ENCODE measurements at places on chromosomes 12 and 14.

- DNase-seq = no peak
Observed at GRCh38 chr14:61264651-61265050, 16.5 kb downstream of the TMEM30B start.

GRCh38 chr12:53593707-53594106, 32.5 kb downstream of the ATF7 start:
- DNase-seq = no peak

- no peak for DNase-seq
Observed at GRCh38 chr14:68199554-68200151, 380.1 kb downstream of the RAD51B start.

DNA sequence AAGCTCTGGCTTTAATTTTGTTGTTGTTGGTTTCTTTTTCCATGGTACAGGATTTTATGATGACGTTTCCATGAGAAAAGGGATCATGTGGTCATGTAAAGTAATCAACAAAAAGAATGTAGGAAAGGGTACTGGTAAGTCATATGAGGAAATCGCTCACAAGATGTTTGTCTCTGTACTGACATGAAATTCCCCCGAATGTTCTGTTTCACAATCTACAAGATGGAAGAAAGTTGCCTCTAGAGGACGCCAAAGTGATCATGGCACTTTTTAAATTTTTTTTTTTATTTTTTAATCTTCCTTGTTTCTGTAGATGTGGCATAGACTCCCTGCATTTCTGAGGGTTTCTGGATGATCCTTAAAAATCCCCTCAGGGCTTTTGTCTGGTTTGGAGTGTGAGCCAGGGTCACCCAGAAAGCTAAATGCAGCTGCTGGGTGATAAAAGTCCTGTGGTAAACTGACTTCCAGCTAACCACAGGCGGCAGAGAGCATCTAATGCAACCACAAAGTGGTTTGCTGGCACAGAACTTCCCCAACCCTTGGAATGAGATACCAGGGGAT, 393.5 kb downstream of the CCDC91 start:
- no peak for DNase-seq

DNA sequence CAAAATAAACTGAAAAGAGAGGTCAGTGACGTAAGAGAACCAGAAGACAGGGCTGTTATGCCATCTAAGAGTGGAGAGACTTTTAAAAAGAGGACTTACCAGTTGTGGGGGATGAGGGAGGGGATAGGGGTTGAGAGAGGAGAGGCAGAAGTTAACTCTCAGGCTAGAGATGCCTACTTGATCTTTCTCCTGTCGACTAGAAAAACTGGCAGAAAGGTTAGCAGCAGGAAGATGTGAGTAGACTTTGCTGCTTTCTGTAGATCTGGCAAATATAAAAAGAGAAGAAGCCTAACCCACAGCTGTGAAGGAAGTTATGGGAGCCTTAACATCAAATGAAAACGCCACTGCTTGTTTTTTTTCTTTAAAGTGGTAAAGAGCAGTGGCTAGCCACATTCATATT, 10.7 kb downstream of the CREBL2 start:
- peak; percentile 43 for DNase-seq

GRCh38 chr12:2562400-2562799, 232.4 kb upstream of the FKBP4 start:
- DNase-seq = no peak

- DNase-seq = no peak
Observed at GRCh38 chr14:88775532-88775931, 17.2 kb downstream of the EML5 start.

- peak; percentile 16 for DNase-seq
Observed at GRCh38 chr12:120886199-120887018, 17.7 kb downstream of the SPPL3 start.

DNA sequence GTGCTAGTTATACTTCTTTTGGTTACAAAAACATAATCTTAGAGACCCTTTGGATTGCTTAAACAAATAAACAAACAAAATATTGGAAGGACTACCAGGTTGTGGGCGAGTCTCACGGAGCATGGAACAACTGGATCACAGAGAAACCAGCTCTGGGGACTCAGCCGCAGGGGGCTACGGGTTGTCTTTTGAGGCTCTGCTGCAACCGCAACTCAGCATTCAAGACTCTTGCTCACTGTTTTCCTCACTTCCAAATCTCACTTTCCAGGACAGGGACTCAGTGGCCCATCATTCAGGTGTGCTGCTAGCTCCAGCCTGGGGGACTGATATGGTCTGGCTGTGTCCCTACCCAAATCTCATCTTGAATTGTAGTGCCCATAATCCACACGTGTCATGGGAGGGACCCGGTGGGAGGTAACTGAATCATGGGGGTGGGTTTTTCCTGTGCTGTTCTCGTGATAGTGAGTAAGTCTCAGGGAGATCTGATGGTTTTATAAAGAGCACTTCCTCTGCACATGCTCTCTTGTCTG, 14.0 kb upstream of the SERPINA4 start:
- DNase-seq = no peak

All from CD4-positive, alpha-beta T cell treated with Interleukin-15 for 4 hours (primary cell).